ENCODE measurements at places on chromosomes 7 and 10.
A peak's percentile ranks its signal among the peaks of the same experiment; 100 is the strongest.

GRCh38 chr7:37960483-37960882 is 40.0 kb downstream of the EPDR1 start:
- DNase-seq, result no peak

- no peak for DNase-seq
Measured at GRCh38 chr10:122541541-122542002, 19.0 kb upstream of the DMBT1 start.

DNA sequence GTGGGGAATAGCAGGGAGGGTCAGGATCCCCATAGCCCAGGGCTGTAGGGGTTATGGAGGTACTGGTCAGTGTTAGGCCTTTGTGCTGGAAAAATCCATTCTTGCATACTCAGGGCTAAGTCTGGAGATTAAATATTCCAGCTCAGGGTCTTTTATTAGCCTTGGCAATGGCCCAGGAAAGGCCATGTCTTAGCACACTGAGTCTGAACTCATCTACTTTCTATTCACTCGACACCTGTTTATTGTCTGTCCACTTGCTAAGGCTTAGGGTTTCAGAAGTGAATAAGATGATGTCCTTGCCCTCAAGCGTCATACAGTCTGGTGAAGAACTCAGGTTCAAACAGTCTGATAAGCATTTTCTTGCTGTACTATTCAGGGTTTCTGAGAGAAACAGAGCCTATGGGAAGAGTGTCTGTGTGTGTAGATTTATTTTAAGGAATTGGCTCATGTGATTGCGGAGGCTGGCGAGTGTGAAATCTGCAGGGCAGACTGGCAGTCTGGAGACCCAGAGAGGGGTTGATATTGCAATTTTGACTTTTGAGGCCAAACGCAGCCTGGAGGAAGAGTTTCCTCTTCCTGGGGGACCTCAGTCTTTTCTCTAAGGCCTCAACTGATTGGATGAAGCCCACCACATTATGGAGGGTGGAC is 135.8 kb downstream of the RAMP3 start:
- no peak for DNase-seq

- DNase-seq, result no peak
Measured at GRCh38 chr7:143388491-143389101, 7.5 kb downstream of the ZYX start.

- DNase-seq, result no peak
Measured at GRCh38 chr7:154698726-154699291, 304.1 kb downstream of the PAXIP1 start.

DNA sequence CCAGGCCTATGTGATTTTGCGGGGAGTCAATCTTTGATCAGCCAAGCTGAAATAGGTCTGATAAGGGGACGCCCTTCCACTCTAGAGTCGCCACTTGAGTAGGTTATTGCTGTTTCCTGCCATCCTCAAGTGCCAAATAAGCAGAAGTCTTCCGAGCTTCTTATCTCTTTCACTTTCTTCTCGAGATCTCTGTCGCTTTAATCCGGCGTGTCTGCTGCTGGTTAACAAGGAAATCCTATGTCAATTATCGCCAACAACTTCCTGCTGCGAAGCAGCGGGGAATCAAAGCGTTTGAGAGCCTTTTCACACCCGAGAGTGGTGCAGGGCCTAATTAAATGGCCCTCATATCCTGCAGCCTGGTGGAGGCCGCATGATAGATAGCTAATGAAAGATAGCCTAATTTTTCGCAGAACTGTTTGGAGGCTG is 215.9 kb downstream of the RAB11FIP2 start:
- no peak for DNase-seq

DNA sequence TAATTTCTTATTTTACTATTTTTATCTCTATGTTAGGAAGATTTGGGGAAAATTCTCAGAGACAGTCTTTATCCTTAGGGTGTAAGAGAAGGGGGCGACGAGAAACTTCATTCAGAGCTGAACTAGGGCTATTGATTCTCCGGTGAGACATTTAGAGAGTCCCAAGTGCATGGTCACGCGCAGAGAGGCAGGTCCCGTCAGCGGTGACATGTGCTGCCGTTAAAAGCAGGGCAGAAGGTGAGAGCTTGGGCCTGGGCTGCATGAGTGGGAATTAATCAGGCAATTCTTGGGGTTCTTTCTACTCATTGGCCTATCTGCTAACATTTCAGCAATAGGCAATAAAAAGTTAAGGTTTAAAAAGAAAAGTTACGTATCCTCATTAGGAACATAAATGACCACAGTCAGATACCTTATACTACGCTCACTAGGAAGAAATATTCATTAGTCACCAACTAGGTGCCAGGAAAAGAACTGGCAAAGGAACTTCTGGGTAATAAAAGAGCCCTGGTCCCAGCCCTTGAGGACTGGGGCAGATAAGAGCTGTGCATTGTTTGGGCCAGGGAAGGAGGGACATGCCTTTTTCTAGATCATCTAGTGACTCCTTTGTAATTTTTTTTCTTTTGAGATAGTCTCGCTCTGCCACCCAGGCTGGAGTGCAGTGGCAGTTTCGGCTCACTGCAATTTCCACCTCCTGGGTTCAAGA is 21.2 kb downstream of the PRKCQ start:
- DNase-seq, result no peak

- DNase-seq, result no peak
Measured at GRCh38 chr10:118096022-118096421, 49.3 kb upstream of the RAB11FIP2 start.

- no peak for DNase-seq
Measured at GRCh38 chr10:30002426-30003266, 56.7 kb downstream of the JCAD start.

- DNase-seq, result no peak
Measured at GRCh38 chr7:130838738-130839137, 104.7 kb upstream of the KLF14 start.

DNA sequence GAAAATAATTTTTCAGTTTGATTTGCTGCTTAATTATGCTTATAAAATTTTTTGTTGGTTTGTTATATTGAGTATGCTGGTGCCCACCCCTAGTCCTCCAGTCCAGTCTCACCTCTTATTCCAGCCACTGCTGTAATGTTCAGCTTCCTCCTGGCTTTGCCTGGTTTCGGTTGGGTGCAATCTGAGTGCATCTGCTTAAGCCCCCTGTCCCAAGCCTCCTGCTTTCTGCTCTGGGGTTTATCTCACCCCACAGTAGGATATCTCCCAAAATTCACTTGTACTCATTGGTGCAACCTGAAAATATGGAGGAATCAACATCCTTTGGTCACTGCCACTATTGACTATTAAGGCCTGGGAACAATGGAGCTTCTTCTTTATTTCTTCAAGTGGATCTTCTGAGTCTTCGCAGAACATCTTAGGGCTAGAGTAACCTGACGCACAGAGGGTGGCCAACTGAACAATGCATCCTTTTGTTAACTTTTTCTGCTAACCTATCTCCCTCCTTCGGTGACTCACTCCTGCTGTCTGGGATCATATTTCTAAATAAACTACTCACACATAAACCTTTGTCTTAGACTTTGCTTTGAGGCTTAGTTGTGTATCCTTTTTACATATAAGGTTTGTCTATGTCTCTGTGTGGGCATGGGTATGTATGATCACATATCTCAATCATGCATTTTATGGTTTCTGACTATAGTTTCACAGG is 19.1 kb upstream of the SOSTDC1 start:
- DNase-seq, result no peak

DNA sequence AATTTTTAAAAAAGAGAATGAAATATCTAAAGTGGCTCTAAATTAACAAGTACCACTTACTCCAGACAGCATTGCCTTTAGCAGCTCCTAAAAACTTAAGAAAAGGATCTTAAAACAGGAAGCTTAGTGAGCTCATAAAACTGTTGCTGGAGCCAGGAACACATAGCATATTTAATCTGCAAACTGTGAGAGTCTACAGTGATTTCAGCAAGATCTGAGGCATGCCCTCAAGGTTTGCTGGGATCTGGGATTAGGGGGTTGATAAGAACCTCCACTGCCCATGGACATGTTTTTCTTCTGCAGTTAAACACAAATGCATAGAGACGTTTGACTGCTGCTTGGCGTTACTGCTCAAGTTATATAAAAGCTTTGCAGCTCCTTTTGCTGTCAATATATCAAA is 3.8 kb downstream of the GLI3 start:
- DNase-seq, result no peak

- DNase-seq, result no peak
Measured at GRCh38 chr10:27512548-27512947, 8.4 kb downstream of the RAB18 start.

DNA sequence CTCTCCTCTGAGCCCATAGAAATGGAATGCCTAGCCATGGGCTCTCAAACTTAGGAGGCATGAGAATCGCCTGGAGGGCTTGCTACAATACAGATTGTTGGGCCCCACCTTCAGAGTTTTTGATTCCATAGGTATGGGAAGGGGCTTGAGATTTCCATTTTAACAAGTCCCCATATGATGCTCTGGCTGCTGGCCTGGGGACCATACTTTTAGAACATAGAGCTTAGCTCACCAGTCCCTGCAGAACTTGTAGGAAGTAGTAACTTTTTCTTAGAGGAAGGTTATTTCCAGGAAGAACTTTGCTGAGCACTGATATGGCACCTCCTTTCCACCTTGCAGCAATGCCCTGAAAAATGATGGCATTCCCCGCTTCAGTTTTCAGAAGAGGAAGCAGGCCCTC is 177.0 kb upstream of the ZMIZ1 start:
- no peak for DNase-seq

DNA sequence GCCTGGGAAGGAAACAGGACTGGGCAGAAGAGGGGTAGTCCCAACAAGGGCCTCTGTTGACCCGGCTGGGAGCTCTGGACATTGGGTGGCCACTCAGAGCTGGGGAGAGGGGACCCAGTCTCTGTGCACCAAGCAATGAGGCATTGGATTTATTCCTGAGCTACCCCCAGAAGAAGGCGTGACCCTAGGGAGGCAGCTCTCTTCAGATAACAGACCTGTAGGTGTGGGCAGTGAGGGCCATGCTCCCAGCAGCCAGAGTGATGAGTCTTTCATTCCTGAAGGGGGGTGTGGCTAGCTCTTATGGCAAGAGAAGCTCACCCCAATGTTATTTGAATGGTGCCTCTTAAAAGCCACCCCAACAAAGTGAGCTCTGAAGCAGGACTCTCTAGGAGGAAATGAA is 20.4 kb downstream of the TEX36 start:
- DNase-seq, result no peak

DNA sequence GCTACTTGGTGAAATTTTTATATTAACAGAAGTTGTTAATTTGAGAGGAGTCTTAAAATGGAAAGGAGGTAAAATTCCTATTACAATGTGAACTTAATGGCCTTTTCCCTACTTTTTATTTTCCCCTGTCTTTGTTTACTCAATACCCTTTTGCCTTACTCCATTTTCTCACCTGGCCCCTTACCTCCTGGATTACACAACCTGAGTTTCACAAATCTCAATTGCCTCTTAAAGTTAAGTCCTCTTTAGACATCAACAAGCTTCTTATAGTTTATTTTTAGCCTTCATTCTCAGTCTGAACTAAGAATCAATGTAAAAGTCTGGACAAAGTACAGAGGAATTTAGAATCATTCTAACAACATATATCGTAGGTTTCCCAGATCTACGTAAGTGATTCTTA is 247.0 kb downstream of the PCDH15 start:
- no peak for DNase-seq

GRCh38 chr7:12584930-12585329 is 14.4 kb downstream of the SCIN start:
- no peak for DNase-seq

GRCh38 chr7:151851145-151851751 is 25.7 kb downstream of the PRKAG2 start:
- DNase-seq, result no peak

DNA sequence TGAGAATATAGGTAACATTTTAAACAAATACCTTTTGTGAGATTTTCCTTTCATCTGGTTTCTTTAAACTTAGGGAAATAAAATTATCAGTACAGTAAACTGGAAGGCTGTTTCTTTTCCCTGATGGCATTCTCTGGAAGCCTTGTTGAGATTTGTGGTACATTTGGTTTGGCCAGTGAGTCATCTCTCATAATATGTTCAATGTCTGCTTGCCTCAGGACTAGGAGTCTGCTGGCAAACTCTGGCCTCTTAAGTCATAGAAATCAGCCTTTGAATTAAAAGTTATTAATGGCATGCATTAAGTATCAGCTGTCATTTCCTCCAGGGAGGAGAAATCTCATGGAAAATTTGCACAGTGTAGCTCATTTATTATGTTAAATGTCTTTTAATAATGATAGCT is 316.6 kb upstream of the KIAA1217 start:
- DNase-seq, result no peak

DNA sequence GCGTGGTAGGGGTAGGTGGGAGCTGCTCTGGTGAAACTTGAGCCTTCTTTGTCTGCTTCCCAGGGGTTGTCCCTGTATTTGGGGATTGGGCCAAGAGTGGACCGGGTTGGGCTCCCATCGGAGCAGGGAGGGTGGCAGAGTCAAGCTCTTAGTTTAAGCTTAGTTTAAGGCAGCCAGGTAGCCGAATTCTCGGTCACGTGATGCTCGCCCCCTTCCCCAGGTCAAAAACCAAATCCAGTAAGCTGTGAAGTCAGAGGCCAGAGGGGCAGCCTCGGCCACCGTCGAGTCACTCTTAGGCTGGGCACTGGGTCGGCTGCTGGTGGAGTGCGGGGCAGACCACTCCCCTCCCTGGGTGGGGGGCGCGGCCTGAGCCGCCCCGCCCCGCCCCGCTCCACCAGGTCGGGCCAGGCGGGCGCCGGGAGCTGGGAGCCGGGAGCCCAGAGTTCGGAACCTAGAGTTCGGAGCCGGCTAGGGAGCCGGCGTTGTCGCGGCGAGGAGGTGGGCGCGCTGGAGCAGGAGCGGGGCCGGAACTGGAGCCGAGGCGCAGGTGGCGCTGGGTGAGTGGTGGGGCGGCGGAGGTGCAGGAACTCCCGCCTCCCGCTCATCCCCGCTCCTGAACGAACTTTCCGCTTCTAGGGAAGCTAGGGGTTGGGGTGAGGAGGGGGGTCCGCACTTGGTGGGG is 2.8 kb upstream of the LZTS2 start:
- DNase-seq, result peak; percentile 21

DNA sequence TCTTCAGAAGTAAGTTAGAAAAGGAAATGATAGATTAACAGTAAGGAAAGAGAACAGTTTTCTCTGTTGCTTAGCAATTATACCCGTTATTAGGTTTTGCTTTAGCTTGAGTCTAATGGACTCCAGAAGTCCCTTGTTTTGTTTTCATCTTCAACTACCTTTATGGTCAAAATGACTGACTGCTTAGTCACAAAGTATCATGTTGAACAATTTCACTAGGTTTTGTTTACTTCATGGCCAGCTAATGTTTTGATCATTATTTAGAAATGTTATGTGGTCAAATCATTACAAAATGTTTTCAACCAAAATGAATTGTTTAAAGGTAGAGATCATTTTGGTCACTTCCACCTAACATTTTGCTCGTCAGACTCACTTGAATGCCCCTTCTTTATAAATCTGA is 1.9 kb downstream of the UBN2 start:
- DNase-seq, result no peak

GRCh38 chr10:76491216-76491615 is 1059.8 kb downstream of the LRMDA start:
- DNase-seq, result no peak

- no peak for DNase-seq
Measured at GRCh38 chr7:40263752-40264390, 129.1 kb downstream of the SUGCT start.

GRCh38 chr10:114940735-114941134 is 2.7 kb downstream of the TRUB1 start:
- no peak for DNase-seq
